Inflammatory macrophage (primary cell): ENCODE measurements at places on chromosomes 3 and 15.

DNA sequence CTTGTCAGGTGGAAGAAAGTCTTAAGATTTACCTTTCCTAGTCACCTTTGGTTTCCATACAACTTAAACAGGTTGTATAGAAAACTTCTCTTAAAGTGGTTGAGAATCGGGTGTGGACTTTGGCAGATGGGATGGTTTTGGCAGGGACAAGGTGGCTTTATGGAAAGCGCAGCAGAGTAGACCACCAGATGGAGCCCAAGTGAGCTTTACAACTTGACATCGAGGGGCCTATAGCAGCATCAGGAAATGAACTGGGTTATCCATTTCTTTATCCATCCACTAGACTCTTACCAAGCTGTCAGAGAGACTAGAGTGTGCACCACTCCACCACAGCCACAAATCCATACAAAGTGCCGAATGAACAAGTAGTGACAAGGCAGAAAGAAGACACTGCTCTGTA lies 85.3 kb upstream of the MBNL1 start:
- peak; percentile 34 for DNase-seq

GRCh38 chr3:184409946-184410500 lies 30.2 kb downstream of the CHRD start:
- no peak for DNase-seq

DNA sequence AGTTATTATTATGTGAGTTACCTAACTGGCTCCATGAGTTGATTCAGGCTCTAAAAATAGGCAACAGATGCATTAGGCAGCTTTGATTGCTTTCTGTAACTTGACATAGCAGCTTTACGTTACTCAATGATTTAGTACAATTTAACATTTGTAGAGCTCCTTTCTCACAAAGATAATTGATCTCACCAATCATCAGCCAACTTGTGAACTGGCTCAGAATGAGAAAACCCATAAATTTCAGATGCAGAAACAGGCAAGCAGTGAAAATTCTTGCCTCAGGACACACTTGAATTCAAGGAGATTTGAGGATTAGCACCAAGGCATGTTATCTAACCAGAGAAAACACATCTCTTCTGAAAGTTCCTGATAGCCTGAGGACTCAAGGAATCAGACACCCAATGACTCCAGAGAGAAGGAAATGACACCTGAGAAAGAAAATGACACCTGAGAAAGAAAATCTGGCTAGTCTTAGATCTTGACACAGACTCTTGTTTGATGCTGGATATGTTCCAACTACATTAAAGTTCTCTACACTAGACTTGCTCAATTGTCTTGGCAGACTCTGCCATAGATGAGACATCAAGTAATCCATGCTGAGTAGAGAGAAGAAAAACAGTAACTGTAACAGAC lies 315.1 kb upstream of the CBLB start:
- no peak for DNase-seq

DNA sequence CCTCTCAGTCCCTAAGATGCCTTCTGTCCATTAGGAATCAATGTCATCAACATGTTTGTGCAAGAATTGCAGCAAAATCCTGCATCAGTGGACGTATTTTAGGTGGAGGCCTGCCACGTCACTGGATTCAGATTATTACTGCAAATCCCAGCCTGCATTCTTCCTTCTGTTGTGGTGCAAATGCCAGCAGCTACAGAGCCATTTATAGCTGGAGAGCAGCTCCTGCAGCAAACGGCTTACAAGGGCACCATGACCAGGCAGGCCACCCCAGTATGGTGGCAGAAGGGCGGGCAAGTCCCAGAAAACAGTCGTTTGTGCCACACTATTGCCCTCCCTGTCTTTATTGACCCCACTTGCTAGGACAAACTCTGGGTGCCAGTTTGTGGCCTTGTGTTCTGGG lies 74.7 kb downstream of the SNRK start:
- DNase-seq: no peak

DNA sequence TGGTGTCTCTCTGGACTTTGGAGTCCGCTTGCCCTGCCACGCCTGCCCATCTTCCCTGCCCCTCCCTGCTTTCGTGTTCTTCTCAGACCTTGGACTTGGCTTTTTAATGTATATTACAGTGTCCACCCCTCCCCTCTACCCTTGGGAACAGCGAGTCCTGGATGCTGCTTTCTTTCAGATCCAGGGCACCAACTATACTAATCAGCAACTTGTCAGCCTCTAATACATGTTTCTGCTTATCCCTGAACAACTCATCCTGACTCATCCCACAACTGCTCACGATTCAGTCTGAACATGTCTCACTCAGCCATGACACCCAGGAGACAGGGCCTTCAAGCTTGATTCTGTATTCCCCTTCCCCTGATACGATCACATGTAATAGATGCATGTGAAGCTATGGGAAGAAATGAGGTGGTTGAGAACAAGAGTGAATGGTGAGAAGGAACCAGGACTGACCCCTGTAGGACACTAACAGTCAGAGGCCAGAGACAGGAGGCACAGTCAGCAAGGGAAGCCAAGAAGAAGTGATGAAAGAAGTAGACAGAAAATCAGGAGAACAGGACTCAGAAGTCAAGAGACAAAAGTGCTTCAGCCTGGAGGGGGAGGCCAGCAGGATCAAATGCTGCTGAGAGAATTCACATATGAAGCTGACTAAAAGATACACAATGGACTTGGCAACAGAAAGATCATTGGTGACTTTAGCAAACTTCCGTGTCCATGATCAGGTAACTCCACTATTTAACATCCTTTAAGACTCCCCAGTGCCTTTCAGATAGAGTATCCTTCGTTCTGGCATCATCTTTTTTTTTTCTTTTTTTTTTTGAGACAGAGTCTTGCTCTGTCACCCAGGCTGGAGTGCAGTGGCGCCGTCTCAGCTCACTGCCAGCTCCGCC lies 35.4 kb downstream of the BCL2L10 start:
- DNase-seq: peak; percentile 50

GRCh38 chr15:90552162-90552928 lies 22.6 kb downstream of the CRTC3 start:
- no peak for DNase-seq

GRCh38 chr15:68228143-68228970 lies 1.2 kb downstream of the CLN6 start:
- peak; percentile 33 for DNase-seq

DNA sequence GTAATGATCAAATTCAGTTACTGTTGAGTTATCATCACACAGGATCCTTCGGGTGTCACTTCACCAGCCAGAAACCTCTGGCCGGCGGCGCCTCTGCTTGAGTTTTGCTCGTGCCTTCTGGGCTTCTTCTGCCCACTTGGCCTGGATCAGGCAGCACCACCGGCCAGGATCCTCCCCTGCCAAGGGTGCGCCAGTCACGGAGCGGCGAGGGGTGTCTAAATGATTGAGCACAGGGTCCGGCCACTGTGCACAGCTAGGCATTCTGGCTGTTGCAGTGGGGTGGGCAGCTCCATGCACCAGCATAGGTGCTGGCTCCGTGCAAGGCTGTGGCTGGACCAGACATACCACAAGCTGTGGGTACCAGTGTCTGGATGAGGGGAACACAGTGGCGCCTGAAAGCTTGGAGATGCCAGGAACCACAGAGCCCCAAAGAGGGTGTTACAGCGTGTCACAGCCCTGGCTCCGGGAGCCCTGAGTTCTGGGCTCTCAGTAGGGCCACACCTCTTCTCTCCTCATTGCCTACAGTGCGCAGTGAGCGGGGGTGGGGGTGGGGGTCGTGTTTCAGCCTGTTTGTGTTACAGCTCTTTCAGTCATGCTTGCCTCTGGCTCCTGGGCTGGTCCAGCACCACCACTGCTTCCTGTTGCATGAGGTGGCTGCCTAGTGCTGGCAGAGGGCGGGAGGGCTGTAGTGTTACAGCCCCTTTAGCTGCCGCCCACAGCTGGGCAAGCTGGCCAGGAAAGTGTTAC lies 169.4 kb downstream of the FNDC3B start:
- DNase-seq: no peak

- DNase-seq: no peak
These were observed 31.9 kb upstream of the MCF2L2 start for GRCh38 chr3:183460081-183461055.

DNA sequence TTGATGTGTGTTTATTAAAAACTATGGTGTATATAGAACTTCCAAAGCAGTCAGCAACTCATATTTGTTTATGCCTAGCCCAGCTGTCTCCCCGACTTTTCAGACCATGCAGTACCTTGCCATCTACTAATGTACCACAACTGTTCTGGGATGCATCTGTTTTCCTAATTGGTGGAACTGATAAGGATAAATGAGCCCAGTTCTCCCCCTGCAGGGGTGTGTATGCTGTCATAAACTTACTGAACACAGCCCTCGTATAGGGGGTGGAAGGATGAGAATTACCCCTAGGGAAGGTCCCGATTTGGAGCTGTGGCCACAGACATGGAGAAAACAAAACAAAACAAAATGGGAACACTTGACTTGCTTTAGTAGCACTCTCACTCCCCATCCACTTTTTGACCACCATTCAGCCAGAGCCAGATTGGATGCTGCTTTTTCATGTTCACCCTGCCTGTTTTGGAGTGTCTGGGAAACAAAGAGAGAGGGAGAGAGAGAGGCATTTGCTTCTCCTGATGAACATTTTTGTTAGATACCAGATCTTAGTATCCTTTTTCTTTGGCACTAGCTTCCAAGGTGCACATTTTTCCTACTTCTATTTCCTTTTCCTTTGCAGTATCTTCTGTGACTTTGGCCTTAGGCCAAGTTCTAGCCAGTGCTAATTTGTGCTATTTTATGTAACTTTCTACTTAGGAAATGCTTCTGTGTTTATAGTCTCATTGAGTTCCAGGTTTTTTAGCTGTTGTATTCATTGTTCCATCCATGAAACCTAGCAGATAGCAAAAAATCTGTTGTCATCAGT lies 29.1 kb downstream of the CADM2 start:
- no peak for DNase-seq

GRCh38 chr3:20060974-20061685 lies 20.9 kb downstream of the KAT2B start:
- peak; percentile 63 for DNase-seq

DNA sequence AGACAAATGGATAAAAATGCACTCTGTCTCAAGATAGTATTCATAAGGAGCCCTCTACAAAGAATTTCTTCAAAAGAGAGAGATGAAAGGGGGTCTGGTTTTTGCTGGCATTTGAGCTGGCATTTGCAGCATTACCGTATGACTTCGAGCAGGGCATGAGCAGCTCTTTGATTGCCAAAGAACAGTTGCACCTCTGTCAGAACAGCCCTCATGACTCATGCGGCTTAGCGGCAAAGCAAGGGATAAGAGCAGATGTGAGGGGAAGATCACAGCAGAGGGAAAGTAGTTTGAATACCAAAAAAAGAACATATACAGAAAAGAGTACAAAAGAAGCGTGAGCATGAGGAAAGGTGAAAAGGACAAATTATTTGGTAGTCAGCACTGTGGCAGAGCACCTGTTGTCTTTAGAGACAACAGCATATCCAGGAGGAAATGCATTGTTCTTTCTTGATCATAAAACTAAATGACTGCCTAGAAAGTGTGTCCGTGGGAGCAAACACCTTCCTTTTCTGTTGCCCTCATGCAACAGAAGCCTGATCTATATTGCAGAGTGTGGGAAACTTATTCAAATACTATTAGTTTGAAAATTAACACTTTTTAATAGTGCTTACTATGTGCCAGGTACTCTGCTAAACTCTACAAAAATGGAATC lies 80.5 kb upstream of the SLC24A5 start:
- DNase-seq: no peak

DNA sequence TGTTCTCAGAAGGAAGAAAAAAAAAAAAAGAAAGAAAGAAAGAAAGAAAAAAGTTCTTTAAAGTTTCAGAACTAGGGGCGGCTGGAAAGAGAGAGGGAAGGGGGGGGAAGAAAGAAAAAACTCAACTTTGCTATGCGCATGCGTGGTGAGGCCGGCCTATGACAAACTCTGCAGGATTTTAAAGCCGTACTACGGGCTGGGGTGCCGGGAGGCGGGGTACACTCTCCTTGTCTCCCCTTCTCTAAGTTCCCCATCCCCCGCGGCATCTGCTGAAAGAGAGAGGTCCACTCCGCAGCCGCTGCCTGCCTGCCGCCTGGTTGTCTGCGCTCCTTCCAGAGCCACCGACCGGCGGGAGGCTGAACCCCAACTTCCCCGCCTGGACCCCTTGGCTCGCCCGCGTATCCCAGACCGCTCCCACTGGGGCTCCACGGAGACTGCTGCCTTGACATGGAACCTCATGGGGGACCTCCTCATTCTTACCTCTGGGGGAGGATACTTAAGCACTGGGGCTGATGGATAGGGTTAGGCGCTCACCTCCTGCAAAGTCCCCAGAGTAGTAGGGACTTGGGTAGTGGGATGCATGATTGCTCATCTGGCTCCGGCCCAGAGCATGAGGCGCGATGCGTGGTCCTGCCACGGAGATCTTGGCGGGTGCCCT lies 1.4 kb upstream of the WNT5A start:
- peak; percentile 22 for DNase-seq

DNA sequence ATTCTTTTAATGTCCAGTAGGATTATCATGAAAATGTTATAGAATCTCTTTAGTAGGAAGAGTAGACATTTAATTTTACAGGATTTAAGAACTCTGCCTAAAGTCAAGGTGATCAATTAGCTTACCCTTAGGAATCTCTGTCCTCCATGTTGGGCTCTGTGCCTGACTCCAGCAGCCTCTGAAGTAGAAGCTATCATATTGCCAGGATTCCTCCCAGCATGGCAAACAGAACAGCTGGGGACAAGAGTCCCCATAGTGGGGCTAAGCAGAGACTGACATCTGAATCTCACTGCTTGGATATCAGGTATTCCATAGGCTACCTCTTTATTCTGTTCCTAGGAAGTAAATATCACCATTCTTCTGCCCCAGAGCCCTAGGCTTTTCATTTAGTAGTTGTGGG lies 1.5 kb downstream of the SLC15A2 start:
- DNase-seq: no peak

GRCh38 chr15:22903961-22904534 lies 65.6 kb downstream of the NIPA2 start:
- DNase-seq: no peak

DNA sequence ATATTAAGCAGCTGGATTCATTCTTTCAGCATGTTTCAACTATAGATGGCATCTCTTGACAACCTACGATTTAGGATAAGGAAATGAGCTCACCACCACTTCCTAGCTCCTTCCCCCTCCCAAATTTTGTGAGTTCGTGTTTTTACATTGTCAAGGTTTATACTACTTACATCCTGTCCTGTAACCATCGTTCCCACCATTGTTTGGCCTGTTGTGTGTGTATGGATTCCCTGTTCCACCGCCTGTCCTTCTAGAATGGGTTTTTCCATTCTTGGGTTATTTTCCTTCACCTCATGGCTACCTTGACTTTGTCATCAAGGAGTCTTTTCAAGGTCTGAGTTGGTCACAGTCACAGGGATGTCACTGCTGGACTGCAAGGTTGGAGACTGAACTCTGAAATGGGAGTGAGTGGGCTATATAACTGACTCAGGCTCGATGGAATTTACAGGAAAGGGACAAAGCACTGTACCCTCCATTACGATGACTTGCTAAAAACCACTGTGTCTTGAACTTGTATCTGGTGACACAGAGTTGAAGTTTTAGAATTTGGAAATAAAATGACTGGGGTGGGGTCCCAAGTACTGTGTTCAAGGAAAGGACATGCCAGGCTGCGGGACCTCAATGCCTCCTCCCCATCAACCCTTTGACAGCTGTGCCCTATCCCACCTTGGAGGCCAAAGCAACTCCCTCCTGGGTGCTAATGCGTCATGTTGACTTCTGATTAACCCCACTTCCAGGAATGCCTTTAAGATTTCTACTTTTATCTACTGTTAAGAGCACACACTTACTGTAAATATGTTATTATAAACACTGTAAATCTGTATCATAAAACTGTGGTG lies 66.8 kb upstream of the BLM start:
- DNase-seq: peak; percentile 28

GRCh38 chr3:74054566-74054965 lies 429.8 kb upstream of the PDZRN3 start:
- DNase-seq: no peak
